ENCODE measurements at places on chromosomes 3 and 15.

GRCh38 chr3:61683549-61684236 lies 122.3 kb downstream of the PTPRG start:
- DNase-seq: no peak

DNA sequence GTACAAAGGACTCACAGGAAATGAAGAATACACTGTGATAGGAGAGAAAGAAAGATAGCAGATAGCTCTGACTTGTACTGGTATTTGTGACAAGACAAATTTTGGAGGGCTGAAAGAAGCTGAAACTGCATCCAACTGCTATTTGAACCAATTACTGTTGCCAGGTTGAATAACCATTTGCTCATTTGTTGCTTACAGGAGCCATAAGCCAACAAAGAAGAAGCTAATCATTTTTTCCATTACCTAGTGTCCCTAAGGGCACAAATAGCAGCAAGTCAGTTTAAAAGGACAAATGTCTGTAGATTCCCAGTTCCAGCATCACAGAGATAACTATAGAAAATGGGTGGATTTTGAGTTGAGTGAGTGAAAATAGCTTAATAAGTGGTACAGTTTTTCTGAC lies 376.9 kb upstream of the ARPP21 start:
- no peak for DNase-seq

- DNase-seq: no peak
Measured at GRCh38 chr3:108985844-108986243, 32.2 kb upstream of the GUCA1C start.

DNA sequence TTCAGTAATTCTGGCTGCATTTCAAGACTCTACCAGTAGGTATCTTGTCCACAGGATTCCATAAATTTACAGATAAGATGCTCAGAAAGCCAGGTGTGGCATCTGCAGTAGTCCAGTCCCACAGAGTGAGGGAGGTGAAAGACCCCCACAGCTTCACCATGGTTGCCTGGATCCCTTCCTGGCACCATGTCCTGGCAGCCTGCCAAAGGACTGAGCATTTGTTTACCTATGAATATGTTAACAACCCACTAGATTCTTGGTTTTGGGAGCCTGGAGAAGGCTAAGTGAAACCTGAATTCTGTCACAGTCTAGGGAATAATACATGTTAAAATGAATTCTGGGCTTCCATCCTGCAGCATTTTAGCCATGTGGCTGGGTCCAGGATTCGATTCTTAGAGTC lies 14.9 kb downstream of the CHST2 start:
- DNase-seq: no peak

DNA sequence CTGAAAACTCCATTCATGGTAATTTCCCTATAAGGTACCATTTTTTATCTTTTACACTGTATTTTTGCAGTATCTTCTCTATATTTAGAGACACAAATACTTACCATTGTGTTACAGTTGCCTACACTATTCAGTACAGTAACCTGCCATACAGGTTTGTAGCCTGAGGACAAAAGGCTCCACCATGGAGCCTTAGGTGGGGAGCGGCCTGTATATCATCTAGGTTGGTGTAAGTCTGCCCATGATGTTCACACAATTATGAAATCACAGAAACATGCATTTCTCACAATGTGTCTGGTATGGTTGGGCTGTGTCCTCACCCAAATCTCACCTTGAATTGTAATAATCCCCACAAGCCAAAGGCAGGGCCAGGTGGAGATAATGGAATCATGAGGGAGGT lies 43.9 kb upstream of the LYSMD4 start:
- no peak for DNase-seq

DNA sequence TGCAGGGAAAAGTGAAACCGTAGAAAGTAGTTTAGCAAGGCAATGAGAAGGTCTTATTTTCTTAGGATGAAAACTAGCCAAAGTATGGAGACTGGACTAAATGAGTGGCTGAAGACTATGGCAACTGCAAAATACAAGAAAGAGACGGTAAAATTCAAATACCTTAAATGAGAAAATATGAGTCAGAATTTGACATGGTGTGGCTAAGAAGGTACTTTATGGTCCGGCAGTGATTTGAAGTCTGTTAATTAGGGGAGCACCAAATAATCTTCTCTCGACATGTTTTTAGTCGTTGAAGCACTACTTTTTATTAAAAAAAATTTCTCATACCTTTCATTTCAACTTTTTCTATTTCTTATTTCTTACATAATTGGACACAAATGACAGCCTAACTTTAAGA lies 12.8 kb upstream of the CMC1 start:
- DNase-seq: no peak

DNA sequence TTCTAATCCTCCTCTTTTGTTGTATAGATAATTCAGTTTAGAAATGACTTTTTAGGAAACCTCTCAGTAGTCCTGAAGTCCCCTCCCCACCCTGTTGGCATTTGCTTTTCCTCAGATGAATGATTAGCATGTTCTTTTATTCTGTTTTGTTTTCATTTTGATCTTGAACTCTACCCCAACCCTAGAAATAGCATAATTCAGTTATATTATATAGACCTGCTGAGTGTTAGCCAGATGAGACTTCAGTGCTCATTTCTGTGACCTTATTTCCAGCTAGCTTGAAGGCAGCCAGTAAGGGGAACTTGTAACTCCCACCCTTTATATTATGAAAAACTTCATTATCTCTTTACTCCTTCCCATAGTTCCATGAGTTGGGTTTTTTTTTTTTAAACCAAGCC lies 41.2 kb downstream of the SNRK start:
- no peak for DNase-seq

- no peak for DNase-seq
Measured at GRCh38 chr3:59788133-59788532, 738.3 kb upstream of the CFAP20DC start.

GRCh38 chr3:53181024-53181371 lies 20.0 kb downstream of the PRKCD start:
- no peak for DNase-seq

DNA sequence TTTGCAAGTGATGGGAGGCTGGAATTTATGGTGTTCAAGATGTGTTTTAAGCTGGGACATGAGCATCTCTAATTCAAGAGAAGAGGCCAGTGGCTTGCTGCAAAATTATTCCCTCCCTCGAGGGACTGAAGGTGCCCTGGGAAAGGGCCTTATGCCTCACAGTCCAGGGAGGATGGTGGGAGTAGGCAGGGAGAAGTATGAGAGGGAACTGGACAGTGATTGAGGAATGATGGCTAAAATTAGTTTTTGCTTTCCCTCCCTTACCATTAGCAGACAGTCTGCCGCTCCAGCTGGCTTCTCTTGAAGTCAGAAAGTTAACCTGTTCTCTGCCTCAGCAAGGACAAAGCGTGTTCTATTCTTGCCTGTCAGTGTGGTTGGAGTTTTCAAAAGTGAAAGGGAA lies 139.8 kb upstream of the SEMA6D start:
- DNase-seq: no peak
